CD4-positive, alpha-beta T cell treated with Interleukin-4 for 4 hours (primary cell): ENCODE measurements at places on chromosomes 13 and 19.
A peak's percentile ranks its signal among the peaks of the same experiment; 100 is the strongest.

- no peak for DNase-seq
Measured at GRCh38 chr13:52432456-52432855, 18.0 kb downstream of the VPS36 start.

DNA sequence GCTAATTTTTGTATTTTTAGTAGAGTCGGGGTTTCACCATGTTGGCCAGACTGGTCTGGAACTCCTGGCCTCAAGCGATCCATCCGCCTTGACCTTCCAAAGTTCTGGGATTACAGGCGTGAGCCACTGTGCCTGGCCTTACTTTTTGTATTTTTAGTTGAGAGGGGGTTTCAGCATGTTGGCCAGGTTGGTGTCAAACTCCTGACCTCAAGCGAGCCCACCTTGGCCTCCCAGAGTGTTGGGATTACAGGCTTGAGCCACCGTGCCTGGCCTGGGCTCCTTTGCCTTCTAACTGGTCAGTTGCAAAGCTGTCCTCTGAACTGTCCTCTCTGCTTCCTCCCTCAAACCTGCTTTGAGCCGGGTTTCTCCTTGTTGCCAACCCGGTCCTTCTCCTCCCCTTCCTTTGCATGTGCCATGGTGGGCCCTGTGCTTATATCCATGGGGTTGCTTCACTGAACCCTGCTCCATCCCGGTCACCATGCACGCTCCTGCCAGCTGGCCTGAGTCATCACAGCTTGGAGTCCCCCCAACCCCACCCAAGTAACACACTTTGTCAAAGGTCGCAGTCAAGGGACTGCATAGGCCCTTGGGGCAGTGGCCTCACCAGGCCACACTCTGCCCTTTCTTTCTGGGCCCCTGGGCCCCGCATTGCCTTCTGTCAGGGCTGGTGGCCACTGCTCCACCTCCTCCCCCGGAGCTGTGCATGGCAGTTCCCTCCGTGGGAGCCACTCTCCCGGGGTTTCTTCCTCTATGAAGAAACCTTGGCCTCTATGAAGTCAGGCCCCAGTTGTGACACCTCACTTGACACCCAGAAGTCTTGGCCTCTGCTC, 21.2 kb downstream of the WTIP start:
- DNase-seq, result no peak

DNA sequence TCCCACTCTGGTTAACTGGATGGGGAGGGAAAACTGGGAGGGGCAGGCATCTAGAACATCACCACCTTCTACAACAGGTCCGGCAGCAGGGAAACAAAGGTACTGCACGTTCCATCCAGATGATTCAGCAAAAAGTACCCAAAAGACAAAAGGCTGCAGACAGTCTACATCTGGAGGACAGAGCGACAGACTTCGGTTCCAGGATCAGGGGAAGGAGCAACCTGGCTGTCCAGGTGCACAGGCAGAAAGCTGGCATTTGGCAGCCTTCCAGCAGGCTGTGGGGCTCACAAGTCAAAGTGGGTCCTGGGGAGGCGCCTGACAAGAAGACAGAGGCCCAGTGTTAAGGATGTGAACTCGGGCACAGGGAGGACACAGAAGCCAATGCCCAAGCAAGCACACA, 202.9 kb downstream of the SUCLA2 start:
- no peak for DNase-seq

GRCh38 chr13:93900731-93901130, 578.8 kb downstream of the DCT start:
- DNase-seq, result no peak

GRCh38 chr13:76339649-76340048, 546.6 kb downstream of the KCTD12 start:
- DNase-seq, result no peak

DNA sequence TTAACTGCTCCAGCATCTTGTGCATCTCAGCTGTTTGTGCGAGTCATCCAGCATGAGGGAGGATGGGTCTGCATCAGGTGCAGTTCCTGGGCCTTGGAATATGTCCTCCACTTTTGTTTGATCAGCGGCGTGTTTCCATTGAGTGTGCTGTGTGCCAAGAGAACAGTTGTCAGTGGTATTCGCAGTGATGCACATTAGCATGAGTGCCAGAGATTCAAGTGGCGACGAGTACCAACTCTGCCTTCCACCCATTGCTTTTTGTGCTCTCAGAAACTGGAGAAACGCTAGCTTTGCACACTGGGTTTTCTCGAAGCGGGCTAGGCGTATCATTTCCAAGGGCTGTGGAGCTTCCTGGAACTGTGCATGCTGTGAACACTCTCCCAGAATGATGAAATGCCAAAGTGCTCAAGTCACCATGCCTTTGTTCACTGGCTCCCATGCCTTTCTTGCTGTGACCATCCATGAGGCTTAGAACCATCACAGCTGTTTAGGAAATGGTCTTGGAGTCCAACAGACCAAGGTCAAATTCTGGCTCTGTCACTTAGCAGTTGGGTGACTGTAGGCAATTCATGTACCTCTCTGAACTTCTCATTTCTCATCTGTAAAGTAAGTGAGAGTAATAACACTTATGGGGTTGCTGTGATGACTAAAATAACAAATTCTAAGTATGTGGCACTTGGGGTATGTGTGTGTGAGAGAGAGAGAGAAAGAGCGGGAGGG, 18.4 kb downstream of the LRCH1 start:
- DNase-seq, result no peak

DNA sequence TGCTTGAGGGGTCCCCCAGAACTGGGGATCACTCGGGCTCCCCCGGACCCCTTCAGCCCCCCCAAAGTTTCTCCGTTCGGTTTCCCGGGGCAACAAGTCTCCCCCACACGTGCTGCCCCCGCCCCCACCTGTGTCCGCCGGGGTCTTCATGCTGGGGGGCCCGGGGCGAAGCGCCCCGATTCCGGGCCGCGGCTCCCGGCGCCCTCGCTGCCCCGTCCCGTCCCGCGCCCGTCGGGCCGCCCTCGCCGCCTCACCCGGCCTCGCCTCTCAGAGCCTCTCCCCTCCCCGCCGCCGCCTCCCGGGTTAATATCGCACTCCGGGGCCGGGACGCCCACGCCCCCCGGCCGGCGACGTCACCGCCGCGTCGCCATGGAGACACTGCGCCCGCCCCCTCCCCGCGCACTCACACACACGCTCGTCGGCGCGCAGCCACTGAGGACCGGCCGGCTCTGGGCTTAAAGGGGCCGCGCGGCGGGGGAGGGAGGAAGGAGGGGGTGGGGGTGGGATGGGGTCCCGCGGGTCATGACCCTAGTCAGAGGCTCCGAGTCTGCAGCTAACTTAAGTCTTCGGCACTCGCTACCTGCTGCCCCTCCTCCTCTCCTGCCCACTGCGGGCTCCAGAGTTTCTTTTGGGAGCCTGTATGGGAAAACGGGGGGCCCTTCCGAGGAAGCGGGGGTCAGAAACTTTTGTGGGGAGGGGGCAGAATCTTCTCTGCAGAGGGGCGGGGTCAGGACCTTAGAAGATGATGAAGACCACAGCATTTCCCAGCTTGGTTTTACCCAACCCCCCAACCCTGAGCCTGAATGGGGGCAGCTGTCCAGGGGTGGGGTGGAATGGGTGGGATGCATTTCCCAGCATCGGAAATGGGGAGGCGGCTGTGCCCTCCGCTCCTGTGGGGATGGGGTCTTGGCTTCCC, at the start of gene ERF:
TSS of gene ERF (minus strand) at position 279 of the 916 bp plus-strand sequence. CDS start at position 150, 129 bp downstream.
- peak; percentile 90 for DNase-seq

DNA sequence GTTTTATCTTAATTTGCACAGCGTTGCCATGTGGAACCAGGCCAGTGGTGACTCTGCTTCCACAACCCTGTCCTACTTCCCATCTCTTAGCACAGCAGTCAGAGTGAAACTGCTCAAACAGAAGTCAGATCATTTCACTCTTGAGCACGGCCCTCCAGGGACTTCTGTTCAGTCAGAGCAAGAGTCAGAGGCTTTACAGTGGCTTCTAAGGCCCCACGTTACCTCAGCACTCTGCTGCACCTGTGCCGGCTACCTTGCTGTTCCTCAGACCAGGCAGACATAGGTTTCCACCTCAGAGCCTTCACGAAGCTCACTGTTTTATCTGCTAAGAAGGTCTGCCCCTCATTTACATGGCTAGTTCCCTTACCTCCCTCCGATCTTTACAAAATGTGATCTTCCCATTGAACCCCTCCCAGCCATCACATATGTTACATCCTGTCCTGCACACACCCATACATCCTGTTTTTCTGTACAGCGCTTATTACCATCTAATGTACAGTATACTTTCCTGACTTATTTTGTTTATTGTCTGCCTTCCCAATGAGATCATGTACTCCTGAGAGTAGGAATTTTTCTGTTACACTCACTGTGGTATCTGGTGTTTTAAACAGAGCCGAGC, 41.6 kb downstream of the TM9SF2 start:
- DNase-seq, result peak; percentile 50

DNA sequence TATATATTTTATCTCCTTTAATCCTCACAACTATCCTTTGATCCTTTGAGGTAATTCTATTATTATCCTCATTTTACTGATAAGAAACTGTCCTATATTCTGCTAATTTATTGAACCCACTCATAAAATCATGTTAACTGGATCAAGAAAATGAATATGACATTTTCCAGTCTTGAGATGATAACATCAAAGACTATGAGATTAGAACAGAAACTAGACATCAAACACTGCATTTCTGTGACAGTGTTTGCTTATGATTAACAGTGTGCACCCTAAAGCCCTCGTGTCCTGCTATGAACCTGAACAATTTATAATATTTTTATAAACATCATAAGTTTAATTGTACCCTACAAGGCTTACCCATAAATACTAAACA, 96.3 kb downstream of the TBC1D4 start:
- DNase-seq, result no peak

DNA sequence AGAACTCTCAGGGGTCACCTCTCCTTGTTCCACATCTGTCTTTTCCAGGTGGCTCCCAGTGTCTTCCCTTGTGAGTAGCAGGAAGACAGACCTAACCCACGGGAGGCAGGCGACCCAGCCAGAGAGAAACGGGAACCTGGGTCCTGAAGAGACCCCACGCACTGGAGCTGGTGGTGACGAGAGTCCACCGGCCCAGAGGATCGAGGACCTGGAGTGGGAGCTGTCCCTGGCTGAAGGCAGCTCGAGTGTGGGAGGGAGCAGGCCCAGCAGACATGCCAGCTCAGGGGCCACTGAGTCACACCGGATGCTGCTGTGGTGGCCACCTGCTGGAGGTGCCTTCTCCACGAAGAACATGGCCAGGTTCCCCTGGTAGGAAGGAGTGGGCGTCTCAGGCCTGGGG, 66.5 kb upstream of the ATP12A start:
- DNase-seq, result no peak

- DNase-seq, result peak; percentile 25
Measured at GRCh38 chr19:10471909-10472308, 31.2 kb downstream of the KEAP1 start.

DNA sequence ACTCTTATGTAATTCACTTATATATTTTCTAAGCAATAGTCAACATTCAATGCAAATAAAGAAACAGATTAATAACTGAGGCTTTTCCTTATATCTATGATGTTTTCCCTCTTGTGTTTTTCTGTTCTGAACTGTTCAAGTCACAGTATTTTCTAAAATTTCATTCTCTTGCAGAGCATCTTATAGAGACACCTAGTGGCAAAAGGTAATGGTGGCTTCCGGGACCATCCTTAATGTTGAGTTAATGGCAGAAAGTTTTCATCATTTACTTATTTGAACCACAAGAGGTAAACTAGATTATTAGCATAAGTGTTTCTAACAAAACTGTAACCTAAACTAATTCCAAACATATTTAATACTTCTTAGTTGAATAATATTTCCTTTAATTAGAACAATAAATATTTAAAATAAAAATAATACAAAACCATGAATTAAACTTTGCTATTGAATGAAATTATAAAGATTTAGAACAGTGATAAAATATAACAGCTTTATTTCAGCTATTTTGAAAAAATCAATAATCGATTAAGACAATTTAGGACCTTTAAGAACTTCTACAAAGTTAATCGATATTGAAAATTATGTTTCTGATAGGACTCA, 1.7 kb upstream of the SLITRK5 start:
- no peak for DNase-seq

DNA sequence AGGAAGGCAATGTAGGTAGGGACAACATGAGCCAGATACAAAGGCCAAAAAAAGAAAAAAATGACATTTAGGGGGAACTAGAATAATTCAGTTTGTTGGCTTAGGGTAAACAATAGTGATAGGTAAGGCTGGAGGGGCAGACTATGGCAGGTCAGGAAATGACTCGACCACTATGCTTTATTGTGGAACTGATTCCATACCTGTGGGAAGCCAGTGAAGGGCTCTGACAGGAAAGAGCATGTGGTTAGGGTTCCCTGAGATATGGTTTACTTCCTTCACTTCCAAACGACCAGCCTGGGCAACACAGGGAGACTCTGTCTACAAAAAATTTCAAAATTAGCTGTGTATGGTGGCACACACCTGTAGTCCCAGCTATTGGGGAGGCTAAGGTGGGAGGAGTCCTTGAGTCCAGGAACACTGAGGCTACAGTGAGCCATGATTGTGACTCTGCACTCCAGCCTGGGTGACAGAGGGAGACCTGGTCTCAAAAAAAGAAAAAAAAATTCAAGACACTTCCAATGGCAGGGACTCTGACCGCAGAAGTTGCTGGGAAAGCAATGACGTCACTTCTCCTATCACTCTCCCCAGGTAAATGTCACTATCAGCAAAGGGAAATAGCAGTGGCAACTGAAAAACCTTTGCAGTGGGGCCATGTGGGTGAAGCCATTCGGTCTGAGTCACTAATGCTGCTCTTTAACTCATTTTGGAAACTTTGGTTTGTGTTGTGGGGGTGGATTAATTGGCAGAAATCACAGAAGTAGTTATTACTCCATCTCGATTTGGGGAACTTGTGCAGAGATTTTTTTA, 192.8 kb upstream of the TSC22D1 start:
- DNase-seq, result no peak

- no peak for DNase-seq
Measured at GRCh38 chr19:47544476-47544875, 28.5 kb downstream of the ZNF541 start.

GRCh38 chr19:43751466-43752220, 3.1 kb downstream of the SMG9 start:
- no peak for DNase-seq

DNA sequence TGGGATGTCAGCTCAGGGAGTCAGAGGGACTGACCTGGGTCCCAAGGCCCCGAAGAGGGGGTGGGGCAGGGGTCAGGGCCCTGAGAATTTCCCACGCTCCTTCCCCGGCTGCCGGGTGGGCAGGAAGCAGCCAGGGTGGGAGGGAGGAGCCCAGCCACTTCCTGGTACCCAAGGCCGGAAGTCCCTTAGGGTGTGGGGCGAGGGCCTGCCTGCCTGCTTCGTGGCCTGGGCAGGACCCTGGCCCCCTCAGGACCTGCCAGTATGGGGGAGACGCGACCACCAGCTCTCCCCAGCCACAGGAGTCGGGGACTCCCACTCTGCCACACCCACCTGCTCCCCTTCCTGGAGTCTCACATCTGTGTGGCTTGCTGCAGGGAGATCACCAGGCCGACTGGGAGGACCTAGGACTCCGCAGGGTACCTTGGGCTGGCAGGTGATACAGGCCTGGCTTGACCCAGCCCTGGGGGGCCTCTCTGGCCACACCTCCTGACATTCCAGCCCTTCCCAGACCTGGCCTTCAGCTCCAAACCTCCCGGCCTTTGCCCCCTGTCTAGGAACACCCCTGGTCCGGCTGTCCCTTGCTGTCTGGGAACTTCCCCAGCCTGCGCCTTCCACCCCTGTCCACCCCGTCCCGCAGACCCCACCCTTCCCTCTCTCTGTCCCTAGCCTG, 9.8 kb upstream of the CIRBP start:
- DNase-seq, result peak; percentile 66
